ENCODE measurements at places on chromosomes 7 and 10. TPM values are rescaled to one million over a fixed set of nuclear protein-coding genes. Genes with fewer than 3 reads are reported as not detected.

ERVW-1 gene
- not detected for total RNA-seq

LLCFC1 gene
- not detected for total RNA-seq

PAX2 gene
- not detected for total RNA-seq

KNDC1 gene
- not detected for total RNA-seq

CDNF gene
- total RNA-seq: 0.99 TPM

ACSM6 gene
- total RNA-seq: not detected

PPP1R17 gene
- not detected for total RNA-seq

PAPOLB gene
- 0.07 TPM for total RNA-seq

ITIH5 gene
- total RNA-seq: not detected

NPTX2 gene
- total RNA-seq: 0.53 TPM

AKR1C8 gene
- not detected for total RNA-seq

TMEM196 gene
- total RNA-seq: not detected

ZNF22 gene
- 48.7 TPM for total RNA-seq

FKBP6 gene
- total RNA-seq: not detected

DNA sequence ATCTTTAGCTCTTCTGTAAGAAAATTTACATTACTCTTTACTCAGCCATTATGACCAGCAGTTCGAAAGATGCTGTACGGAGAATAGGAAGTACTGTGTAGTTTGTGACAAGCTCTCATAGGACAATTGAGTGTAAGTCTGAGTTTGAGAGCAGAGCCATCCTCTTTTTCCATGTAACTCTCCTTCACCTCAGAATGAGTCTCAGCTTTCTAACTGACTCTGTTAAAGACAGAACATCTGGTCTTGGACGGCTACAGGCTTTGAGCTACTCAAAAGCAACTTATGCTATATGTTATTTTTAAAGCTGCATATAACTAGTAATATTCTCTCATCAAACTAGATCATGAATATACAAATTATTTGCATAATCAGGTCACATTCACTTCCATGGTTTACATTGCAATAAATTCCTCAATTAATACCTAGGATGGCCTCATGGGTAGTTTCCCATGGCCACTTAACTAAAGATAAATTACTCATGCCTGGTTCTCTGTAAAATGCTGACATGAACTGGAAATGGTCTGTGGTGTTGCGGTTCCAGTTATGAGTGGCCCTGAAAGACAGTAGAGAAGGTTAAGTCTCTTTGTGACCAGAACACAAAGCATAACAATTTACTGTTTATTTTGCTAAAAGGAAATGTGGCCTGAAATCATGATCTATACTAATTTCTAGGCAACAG lies 358.7 kb downstream of the PHF14 start:
- DNase-seq: no peak

DNA sequence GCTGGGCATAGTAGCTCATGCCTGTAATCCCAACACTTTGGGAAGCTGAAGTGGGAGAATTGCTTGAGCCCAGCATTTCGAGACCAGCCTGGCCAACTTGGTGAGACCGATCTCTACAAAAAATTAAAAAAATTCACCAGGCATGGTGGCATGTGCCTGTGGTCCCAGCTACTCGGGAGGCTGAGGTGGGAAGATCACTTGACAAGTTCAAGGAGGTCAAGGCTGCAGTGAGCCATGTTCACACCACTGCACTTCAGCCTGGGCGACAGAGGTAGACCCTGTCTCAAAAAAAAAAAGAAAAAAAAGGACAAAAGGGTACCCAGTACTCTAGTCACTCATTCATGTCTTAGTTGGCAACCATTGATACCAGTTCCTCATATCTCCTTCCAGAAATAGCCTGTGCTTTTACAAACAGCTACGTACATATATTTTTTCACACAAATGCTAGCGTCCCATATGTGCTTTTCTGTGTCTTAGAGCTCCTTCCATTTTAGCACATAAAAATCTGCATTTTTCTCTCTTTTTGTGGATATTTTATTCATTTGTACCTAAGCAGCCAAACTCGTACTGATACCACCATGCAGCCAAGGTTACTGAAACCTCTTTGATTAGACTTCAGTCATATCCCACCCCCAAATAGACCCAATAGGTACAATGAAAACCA lies 5.5 kb downstream of the ABCC2 start:
- DNase-seq: no peak

DNA sequence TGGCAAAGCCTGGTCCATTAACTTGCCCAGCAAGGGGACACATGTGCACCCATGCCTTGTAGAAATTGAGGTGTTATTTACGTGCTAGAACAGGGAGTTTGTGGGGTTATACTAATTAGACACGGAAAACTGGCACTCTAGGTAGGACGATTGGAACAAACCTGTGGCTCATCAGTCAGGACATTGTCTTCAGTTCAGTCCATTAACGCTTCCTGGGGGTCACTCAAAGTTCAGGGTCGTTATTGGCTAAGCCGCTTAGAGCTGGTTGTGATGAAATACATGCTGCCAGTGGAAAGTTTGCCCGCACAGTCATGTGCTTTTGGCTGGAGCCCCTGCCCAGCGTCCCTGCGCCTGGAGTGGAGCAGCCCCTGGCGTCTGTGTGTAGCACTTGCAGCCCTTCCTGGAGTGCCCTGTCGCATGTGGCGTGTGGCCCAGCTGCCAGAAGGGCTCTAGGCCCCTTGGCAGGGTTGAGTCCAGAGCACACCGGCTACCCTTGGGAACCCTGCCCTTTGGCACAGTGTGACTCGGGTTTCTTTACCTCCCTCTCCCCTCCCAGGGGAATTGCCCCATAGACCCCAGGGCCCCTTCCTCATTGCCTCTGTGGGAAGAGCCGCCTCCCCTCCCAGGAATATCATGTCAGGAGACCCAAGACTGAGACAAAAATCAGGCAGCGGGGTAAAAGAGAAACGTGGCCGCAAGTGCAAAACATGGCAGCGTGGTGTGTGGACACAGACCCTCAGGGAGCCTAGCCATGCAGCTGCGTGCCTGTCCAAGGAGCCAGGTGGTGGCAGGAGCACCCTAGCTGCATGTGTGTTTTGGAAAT lies 9.8 kb downstream of the ZNF775 start:
- DNase-seq: no peak

DNA sequence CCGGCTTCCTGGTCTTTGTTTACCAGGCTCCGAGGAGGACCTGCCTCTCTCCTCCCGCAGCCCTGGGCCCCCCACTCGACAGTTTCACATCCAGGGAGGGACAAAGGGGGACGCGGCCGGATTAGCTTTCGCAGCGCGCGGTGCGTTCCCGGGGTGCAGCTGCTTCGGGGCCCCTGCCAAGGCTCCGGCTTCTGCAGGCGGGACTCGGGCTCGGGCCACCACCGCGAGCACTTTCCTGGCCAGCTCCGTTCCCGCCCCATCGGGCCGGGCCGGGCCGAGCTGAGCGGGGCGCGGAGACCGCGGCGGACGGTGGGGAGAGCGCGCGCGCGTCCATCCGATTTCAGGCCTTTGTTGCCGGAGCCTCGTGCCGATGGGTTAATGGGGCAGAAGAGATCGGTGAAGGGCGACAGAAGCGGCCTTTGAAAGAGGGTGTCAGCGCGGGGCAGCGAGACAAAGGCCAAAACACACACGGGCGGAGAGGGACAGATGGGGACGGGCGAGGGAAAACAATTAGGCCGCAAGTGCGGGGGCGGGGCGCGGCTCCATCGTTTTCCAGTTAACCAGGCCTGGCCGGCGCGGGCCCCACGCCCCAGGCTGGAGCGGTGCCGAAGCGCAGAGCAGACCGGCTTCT lies 8.5 kb upstream of the UNCX start:
- no peak for DNase-seq

DNA sequence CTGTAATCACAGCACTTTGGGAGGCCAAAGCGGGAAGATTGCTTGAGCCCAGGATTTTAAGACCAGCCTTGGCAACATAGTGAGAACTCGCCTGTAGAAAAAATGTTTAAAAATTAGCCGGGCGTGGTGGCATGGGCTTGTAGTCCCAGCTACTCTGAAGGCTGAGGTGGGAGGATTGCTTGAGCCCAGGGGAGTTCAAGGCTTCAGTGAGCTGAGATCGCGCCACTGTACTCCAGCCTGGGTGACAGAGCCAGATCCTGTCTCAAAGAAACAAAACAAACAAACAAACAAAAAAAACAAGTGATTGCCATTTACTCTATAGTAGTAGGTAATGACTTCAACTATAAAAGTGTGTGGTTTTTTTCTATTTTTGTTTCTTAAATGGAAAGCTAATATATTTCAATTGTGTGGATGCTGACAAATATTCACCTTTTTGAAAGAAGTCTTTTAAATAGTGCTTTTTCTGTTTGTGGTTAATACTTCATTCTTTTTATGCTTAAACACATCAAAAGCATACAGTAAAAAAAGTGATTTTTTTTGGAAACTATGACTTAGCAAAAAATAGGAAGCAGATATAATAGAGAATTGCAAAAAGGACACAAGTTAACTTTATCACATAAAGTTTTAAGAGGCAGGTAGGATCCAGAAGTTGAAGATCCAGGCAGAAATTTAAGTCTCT lies 48.4 kb downstream of the ZNF277 start:
- no peak for DNase-seq

DNA sequence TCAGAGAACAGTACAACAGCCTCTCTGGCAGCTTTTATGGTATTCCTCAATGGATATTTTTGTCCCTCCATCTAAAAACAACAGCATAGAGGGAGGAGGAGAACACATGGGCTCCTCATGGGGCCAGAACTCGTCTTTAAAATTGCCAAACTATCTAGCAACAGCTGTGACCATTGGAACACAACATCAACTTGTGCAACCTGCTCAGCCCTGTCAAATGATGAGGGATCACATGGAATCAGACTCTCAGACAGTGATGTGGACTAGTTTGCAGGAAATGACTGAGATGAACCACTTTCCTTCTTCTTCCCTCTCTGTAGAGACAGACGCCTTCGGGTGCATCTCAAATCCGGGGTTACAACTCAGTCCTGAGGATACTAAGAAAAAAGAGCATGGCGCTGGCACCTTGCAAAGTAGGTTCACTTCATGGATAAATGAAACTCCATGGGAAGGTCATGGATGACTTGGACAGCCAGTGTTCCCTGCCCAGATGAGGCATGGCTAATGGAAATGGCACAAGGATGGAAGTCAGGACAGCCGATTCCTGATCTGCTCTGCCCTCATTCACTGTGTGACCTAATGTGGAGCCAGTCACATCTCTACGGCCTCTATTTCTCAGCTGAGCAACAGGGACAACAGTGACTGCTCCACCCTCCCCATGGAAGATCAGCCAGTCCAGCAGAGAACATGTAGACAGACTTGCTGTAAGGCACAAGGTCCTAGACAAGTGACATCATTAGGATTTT lies 24.6 kb upstream of the DGKI start:
- DNase-seq: no peak

DNA sequence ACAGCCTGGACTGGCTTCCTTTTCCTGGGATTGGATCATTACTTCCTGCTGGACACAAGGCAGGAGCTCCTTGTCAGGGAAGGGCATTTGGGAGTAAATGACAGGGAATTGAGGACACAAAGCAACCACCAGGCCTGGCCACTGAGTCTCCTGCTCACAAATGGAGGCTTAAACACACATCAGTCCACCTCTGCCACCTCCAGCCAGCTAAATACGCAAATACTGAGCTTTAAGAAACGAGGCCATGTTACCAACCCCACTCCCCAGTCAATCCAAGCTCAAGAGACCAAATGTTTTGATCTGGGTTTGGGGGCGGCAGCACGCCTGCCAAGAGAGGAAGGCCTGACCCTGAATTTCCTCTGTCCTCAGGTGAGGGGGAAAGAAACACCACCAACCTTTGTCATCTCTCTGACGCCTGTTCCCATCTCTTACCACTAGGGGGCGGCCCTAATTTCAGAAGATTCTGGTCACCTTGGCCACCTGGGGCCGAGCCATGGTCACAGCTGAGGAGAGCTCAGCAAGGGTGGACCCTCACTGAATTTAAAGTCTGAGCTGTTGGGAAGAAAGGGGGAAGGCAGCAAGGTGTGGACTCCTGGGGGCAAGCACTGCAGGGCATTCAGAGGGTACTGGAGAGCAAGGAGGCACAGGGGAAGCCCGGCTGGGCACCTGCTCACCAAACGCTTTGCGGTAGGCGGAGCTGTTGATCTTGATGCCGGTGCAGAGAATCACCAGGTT lies 16.5 kb downstream of the AIFM2 start:
- peak; percentile 35 for DNase-seq

DNA sequence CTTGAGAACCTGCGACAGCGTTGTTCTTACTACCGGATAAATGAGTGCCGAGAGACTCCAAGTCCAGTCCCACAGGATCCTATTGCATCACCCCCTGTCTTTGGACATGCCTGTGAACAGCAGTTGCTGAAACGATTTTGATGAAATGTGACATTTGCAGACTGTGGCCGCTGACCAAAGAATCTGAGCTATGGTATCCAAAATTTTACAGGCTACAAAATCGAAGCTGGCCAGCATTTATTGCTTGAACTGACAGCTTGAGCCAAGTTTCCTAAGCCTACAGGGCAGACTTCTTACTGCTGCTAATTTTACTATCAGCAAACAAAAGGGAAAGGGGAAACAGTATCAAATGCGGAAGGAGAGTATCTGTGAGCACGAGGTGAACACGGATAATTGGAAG lies 12.1 kb upstream of the NPVF start:
- no peak for DNase-seq

DNA sequence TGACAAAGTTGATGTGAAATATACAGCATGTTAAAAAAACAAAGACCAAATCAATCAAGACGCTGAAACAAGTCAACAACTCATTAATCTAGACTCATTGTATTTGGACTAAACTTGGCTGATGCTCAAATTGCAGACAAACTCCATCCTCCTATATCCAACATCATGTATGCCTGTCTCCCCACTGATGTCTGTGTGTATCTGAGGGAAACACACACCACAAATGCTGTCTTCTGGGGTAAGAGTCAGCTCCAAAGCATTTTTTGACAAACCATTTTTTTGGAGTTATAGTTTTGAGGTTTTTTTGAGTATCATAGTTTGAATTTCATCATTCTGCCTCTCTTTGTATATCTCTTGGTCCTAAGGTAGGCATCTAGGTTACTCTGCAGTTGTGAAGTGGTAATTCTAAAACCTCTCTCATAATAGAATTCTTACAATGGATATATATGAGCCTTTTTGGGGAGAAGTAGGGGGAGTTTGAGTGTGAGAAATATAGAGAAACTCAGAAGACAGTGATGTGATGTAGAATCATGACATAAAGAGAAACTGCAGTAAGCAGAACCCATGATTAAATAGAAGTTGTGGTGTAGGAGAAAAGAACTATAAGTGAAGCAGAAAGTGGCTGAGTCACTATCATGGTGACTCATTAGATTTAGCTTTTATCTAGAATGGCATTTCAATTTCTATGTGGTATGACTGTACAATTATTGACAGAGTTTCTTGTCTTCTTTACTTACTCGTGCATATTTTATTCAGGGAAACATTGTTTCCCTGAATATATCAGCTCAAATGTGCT lies 1531.1 kb upstream of the LRRTM3 start:
- peak; percentile 58 for DNase-seq

GRCh38 chr7:117085275-117085674 lies 132.0 kb downstream of the ST7 start:
- no peak for DNase-seq

- no peak for DNase-seq
Measured at GRCh38 chr7:70457883-70458680, 673.9 kb upstream of the GALNT17 start.

- DNase-seq: no peak
Measured at GRCh38 chr7:1313613-1314012, 80.9 kb downstream of the UNCX start.
